ENCODE measurements at places on chromosomes 7 and 10.

DNA sequence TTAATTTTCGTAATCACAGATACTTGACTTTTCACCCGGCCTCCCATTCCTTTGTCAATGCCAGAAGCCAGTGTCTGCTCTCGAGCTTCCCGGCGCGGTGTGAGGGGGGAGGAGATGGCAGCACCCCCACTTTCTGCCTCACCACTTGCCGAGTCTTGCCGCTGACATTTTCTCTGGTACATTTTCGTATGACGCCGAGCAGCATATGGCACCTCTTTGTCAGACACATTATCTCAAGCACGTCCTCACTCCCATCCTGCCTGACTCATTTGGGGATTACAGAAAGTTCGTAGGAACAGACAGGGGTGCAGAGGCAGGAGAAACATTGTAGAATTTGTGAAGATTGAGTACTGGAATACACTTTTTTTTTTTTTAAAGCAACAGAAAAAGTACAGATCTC lies 60.8 kb upstream of the SORCS3 start:
- H3K27ac ChIP-seq: no peak overlapping the region
- no peaks in the 10 kb centered on the region for H3K4me1 ChIP-seq
- no peak for DNase-seq
- H3K4me3 ChIP-seq: no peak overlapping the region

GRCh38 chr10:62234077-62234605 lies 34.5 kb downstream of the RTKN2 start:
- H3K4me3 ChIP-seq: no peak overlapping the region
- no peak overlapping the region for H3K27ac ChIP-seq
- DNase-seq: no peak
- no peaks in the 10 kb centered on the region for H3K4me1 ChIP-seq

DNA sequence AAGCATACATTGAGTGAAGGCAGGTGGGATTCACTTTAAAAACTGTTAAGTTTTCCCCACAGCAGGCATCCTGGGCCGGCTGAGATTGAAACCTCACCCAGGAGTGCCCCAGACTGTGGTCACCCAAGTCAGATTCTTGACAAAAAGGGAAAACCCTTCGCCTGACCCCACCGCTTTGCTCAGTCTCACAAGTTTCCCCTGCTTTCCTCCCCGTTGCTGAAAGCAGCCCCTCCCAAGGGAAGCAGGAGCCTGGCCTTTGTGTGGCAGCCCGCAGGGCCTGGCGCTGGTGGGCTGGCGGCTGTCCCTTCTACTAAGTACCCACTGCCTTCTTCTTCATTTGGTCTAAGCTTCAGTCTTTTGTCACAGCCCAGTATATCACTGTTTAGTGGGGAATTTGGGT lies 16.0 kb downstream of the RNF32 start:
- no peak for DNase-seq
- H3K4me3 ChIP-seq: no peak overlapping the region
- no peaks in the 10 kb centered on the region for H3K27me3 ChIP-seq
- no peaks in the 10 kb centered on the region for H3K36me3 ChIP-seq
- H3K27ac ChIP-seq: no peak overlapping the region

DNA sequence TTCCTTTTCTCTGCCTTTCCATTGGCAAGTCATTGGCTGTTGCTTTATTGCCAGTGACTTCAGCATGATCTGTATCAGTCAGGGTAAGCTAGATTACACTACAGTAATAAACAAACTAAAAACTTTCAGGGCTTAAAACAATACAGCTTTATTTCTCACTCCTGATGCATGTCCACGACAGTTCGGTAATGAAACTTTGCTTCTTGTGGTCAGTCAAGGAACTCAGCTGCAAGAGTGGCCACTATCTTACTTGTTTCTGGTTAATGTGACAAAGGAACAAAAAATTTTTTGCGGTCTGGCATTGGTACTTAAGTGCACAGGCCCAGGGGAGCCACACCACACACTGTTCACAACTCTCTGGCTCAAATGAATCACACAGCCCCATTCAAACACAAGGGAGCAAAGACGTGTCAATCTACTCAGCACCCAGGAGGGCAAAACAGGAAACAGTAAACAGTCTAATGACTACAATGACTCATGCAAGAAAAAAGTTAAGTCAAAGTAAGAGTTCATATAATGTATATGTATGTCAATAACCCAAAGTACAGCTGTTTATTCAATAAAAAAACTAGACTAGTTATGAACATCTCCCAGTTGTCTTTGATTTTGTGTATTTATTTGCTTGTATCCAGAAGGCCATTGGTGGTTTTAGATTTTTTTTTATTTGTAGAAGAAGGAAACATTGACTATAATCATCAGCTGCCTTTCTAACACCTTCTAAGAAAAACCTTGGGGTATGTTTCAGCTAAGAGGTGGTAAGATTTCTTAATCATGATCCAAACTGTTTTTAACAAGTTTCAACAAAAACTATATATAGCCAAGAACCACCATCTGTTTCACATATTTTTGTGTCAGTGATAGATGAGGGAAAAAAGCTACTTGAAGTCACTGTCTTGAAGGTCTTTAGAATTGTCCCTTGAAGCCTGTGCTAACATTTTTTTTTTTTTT lies 134.4 kb upstream of the FAM3C start:
- H3K27me3 ChIP-seq: no peaks in the 10 kb centered on the region
- H3K27ac ChIP-seq: no peak overlapping the region
- DNase-seq: no peak
- no peaks in the 10 kb centered on the region for H3K36me3 ChIP-seq
- H3K4me1 ChIP-seq: no peaks in the 10 kb centered on the region
- H3K4me3 ChIP-seq: no peak overlapping the region

DNA sequence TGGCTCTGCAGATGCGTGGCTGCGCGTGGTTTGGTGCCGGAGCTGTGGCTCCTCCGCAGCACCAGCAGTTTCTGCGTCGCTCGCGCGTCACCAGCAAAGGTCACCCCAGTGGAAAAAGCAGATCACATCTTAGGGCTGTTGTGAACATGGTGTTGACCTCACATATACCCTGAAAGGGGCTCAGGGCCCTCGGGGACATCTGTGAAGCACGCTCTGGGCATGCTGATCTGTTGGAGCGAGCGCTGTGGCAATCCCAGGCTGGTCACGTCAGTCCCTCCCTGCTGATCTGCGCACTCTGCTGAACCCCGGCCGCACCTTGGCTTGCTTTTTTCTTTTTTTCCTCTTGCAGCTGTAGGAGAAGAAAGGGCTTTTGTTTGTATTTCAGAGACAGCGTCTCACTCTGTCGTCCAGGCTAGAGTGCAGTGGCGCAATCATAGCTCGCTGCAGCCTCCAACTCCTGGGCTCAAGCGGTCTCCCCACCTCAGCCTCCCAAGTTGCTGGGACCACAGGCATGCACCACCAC lies 33.3 kb upstream of the AP5Z1 start:
- H3K27me3 ChIP-seq: no peaks in the 10 kb centered on the region
- H3K4me1 ChIP-seq: peaks cover 65% of the 10 kb centered on the region
- peaks cover 22% of the 10 kb centered on the region for H3K36me3 ChIP-seq
- H3K4me3 ChIP-seq: no peak overlapping the region
- DNase-seq: no peak

DNA sequence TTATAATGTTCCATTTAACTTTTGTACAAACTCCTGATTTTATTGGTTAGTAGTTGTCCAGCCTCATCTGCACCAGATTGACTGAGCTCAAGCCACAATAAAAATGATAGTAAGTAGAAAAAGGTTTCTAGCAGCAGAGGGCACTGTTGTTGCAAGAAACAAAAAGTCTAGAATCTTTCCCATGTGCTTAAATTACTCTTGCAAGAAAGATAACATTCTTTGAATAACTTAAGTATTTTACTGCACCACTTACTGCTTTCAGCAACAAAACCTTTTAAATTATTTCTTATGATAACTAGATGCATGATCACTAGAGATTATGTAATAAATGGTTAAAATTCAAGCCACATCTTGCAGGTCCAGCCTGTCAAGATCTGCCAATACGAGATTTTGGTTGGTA lies 27.0 kb downstream of the LMOD2 start:
- peaks cover 9% of the 10 kb centered on the region for H3K4me1 ChIP-seq
- no peak for DNase-seq
- no peaks in the 10 kb centered on the region for H3K27me3 ChIP-seq
- peaks cover 47% of the 10 kb centered on the region for H3K36me3 ChIP-seq

DNA sequence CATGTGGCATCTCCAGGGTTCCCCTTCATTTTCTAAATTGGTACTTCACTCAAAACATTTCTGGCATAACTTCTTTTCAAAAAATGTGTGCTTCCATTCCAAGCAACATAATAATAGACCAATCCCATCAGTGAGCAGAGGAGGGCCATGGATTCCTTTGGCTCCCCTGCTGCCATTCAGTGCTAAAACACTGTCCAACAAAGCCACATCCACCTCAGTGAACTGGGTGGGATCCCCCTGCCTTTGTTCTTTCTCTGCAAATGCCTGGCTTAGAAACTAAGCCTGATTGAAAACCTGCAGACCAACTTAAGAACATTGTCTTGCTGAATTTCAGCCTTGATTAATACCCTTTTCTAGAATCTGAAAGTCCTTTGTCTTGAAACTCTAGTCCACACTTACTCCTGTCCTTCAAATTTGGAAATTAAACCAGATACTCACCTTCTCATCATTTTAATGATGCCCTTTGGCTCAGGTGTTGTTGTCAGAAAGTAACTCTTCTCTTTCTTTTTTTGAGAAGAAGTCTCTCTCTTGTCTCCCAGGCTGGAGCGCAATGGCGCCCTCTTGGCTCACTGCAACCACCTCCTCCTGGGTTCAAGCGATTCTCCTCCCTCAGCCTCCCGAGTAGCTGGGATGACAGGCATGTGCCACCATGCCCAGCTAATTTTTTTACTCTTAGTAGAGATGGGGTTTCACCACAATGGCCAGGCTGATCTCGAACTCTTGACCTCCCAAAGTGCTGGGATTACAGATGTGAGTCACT lies 132.3 kb downstream of the PLXNA4 start:
- no peaks in the 10 kb centered on the region for H3K36me3 ChIP-seq
- H3K27me3 ChIP-seq: no peaks in the 10 kb centered on the region
- DNase-seq: no peak
- H3K4me1 ChIP-seq: no peaks in the 10 kb centered on the region

- H3K4me1 ChIP-seq: no peaks in the 10 kb centered on the region
- no peak overlapping the region for H3K27ac ChIP-seq
- H3K36me3 ChIP-seq: no peaks in the 10 kb centered on the region
- no peaks in the 10 kb centered on the region for H3K27me3 ChIP-seq
- H3K4me3 ChIP-seq: no peak overlapping the region
- no peak for DNase-seq
These were observed 42.0 kb upstream of the BRAF start for GRCh38 chr7:140966561-140967233.

DNA sequence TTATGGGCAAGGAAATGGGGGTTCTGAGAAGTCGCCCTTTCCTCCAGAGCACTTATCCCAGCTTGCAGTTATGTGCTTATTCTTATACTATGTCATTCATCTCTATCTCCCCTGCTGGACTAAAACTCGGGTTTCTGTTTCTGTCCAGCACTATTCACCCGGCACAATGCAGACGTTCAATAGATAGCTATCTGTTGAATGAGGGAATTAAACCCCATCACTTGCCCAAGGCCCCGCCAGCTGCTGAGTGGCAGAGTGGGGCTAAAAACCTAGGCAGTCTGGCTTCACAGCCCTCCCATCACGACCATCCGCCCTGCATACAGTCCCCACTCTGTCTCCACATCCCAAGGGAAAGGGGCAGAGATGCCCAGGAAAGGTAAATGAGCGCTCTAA lies 5.4 kb downstream of the SLIT1 start:
- H3K4me1 ChIP-seq: peaks cover 3% of the 10 kb centered on the region
- no peak for DNase-seq
- H3K27ac ChIP-seq: no peak overlapping the region
- no peak overlapping the region for H3K4me3 ChIP-seq

GRCh38 chr10:67306588-67307205 lies 380.9 kb downstream of the LRRTM3 start:
- H3K27ac ChIP-seq: no peak overlapping the region
- no peaks in the 10 kb centered on the region for H3K4me1 ChIP-seq
- H3K4me3 ChIP-seq: no peak overlapping the region
- H3K36me3 ChIP-seq: no peaks in the 10 kb centered on the region

DNA sequence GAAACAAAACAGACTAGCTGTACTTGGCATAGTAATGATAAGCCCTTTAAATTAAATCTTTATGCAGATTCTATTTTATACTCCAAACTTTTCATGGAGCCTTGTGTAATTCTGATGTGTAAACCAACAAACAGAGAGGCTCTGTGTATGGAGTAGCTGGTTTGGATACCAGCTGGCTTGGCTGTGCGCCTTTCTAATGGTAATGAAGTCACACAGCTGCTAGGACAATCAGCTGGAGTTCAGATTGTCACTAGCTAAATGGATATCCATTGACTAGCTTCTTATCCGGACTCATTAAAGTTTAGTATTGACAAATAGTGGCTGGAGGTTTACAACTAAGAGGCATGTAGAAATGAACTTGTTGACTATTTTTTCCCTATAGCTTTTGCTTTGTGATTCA lies 398.4 kb downstream of the DGKB start:
- no peak overlapping the region for H3K27ac ChIP-seq
- DNase-seq: no peak
- H3K4me3 ChIP-seq: no peak overlapping the region
- H3K4me1 ChIP-seq: no peaks in the 10 kb centered on the region

GRCh38 chr10:92153-92552 lies 43.1 kb upstream of the TUBB8 start:
- H3K27ac ChIP-seq: no peak overlapping the region
- no peak overlapping the region for H3K4me3 ChIP-seq
- no peaks in the 10 kb centered on the region for H3K36me3 ChIP-seq
- DNase-seq: no peak

GRCh38 chr10:110772454-110773025 lies 99.2 kb upstream of the PDCD4 start:
- no peaks in the 10 kb centered on the region for H3K4me1 ChIP-seq
- no peak overlapping the region for H3K4me3 ChIP-seq
- H3K36me3 ChIP-seq: no peaks in the 10 kb centered on the region

GRCh38 chr10:124691002-124691401 lies 53.2 kb downstream of the FAM53B start:
- no peak for DNase-seq
- no peak overlapping the region for H3K27ac ChIP-seq
- H3K36me3 ChIP-seq: peaks cover 40% of the 10 kb centered on the region
- H3K4me1 ChIP-seq: peaks cover 60% of the 10 kb centered on the region
- H3K4me3 ChIP-seq: no peak overlapping the region

DNA sequence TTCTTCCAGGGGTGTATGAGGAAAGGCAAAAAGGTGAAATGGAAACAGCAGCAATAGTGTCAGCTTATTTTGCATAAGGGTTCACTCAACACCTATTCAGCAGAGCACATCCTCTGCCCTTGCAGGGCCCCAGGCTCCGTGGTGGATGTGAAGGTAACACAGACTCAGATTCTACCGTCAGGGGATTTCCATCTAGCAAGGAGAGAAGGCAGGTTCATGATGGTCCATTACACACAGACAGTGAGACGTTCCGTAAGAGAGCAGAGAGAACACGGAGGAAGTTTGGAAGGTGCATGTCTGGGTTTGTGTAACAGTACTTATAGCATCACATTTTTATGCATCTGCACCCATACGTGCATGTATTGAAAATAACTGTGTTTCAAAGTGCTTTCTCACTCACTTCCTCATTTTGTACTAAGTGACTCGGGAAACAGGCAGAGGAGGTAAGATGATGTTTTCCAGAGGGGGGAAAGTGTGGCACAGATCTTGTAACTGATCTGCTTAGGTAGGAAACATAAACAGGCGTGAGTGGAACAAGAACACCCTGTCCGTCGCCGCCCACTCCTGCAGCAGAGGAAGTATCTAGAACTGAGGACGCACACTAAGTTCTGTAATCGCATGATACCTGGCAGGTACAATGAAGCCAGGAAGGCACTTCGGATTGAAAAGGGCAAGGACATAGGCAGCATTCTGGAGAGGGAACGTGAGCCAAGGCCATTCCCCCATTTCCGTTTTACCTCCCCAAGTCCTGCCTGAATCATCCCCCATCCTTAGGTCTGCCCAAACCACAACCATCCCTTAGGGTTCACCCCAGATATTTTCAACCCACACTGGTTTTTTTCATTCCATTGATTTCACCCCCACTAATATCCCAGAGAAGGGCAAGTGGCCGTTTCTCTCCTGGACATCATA lies 1.0 kb upstream of the ENO4 start:
- peaks cover 19% of the 10 kb centered on the region for H3K27me3 ChIP-seq
- H3K36me3 ChIP-seq: no peaks in the 10 kb centered on the region
- peaks cover 6% of the 10 kb centered on the region for H3K4me1 ChIP-seq
- no peak for DNase-seq
